ENCODE measurements at places on chromosomes 6 and 20. TPM values are rescaled to one million over a fixed set of nuclear protein-coding genes. Genes with fewer than 3 reads are reported as not detected.

RHAG gene
- not detected for total RNA-seq

TPBG gene
- not detected for total RNA-seq

ID4 gene
- not detected for total RNA-seq

PLCB1 gene
- 3.1 TPM for total RNA-seq

GSTA2 gene
- not detected for total RNA-seq

MCHR2 gene
- total RNA-seq = not detected

ISM1 gene
- 0.77 TPM for total RNA-seq

DNA sequence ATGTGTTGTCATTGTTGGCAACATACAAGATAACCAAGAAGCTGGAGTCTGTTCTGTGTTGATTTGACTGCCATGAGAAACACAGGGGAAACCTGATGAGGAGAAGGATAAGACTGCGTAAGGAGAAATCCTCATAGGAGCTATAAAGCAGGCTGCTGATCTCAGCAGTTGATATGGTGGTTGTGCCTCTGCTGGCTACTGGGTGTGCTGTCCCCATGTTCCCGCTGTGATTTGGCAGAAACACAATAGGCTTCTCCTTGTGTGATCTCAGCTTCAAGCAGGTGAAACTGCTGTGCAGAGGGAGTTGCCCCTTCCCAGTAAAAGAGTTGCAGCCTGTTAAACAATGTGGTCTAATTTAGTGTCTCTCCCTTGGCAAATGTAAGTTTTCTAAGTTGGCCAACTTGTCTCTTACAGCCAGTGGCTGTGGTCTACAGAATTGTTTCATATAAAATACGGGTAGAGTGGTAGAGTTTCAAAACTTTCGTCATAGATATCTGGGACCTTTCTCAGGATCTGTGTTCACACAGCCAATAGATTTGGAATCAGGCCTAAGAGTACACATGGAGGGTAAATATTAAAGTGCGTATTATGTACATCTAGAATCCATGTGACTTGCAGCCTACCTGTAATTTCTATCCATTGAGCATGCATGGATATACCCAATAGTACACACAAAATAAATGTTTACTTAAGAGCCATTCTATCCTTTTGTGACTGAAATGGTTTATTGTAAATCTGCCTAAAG lies 78.4 kb downstream of the RNF144B start:
- H3K4me3 ChIP-seq = no peak overlapping the region
- H3K4me1 ChIP-seq = no peaks in the 10 kb centered on the region
- peaks cover 25% of the 10 kb centered on the region for H3K36me3 ChIP-seq
- no peaks in the 10 kb centered on the region for H3K27me3 ChIP-seq
- no peak for DNase-seq

GRCh38 chr20:5001174-5002076 lies at the start of gene SLC23A2:
SLC23A2 (minus strand) TSS chr20:5001510; CDS start chr20:4932562, 68,948 bp downstream.
- peaks cover 39% of the 10 kb centered on the region for H3K4me1 ChIP-seq
- peaks cover 6% of the 10 kb centered on the region for H3K36me3 ChIP-seq
- DNase-seq = peak; percentile 57
- H3K4me3 ChIP-seq = peak within 1 kb of the TSS; percentile 91
- H3K27me3 ChIP-seq = no peaks in the 10 kb centered on the region
- peak within 1 kb of the TSS; percentile 91 for H3K27ac ChIP-seq

DNA sequence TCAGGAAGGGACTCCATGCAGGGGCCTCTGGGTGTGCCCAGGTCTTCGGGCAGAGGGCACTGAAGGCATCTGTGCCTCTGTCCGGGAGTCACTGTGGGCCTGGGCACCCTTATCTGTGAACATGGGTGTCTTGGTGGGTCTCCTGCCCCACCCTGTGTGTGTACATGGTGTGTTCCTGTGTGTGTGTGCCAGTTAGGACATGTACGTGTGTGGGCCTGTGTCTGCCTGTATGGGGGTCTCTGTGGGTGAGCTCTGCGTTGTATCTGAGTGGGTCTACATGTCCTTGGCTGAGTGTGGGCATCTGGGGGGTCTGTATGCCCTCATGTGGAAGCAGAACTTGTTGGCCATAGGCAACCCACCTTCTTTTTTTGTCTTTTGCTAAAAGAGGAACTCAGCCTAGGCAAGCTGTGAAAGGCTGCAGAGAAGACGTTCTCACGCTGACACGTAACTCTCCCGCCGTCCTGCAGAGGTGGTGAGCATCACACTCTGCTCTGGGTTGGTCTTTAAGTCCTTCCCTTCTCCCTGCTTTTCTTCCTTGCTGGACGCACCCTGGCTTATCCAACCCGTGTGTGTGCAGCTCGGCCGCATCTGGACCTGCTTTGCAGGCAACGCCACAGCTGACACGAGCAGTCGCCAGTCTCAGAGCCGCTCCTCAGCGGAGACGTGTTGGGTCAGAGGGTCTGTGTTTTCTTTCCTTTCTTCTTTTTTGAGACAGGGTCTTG lies 532 bp upstream of the NPBWR2 start:
- H3K27me3 ChIP-seq = peaks cover 6% of the 10 kb centered on the region
- peaks cover 4% of the 10 kb centered on the region for H3K4me1 ChIP-seq
- DNase-seq = no peak
- H3K27ac ChIP-seq = no peak overlapping the region
- no peaks in the 10 kb centered on the region for H3K36me3 ChIP-seq

DNA sequence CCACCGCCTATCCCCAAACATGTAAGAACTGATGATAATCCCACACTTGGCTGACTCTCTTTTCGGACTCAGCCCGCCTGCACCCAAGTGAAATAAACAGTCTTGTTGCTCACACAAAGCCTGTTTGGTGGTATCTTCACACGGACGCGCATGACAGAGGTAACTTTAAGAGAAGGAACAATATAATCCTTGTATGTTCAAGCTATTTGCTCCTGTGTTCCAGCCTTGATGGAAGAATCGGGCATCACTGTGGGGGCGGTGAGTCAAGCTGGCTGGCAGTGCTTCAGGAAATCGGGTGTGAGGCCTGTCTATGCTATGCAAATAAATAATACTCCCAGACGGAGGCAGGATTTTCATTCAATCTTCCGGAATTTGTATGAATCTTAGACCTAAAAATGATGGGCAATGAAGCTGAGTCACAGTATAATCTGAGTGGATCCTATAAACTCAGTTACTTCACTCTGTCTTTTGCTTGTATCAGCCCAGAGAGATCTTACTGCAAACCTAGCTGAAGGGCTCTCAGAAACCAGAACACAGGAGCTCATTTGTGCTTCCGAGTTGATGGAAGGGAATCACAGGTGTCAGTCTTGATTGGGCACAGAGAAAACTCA lies 45.2 kb upstream of the NT5E start:
- H3K4me1 ChIP-seq = peaks cover 60% of the 10 kb centered on the region
- no peak overlapping the region for H3K4me3 ChIP-seq
- no peak for DNase-seq

DNA sequence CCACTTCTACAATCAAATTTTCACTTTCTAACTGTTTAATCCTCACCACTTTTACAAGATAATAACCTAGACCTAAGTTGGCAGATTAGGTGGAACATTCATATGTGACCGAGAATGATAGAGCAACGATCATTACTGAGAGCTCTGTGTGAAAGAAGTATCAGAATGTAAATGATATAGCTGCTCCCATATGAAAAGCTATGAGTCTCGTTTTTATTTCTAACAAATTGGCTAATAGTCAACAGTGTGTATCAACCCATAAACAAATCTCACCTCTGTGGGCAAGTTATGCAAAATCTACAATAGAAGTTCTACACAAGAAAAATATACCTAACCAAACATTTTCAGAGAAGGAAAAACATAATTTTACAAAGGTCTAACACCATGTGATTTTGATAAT lies 3.7 kb downstream of the LGSN start:
- no peak overlapping the region for H3K27ac ChIP-seq
- H3K27me3 ChIP-seq = peaks cover 2% of the 10 kb centered on the region
- H3K4me1 ChIP-seq = no peaks in the 10 kb centered on the region
- H3K4me3 ChIP-seq = no peak overlapping the region
- H3K36me3 ChIP-seq = no peaks in the 10 kb centered on the region
- no peak for DNase-seq

- DNase-seq = no peak
- no peaks in the 10 kb centered on the region for H3K4me1 ChIP-seq
- H3K36me3 ChIP-seq = peaks cover 20% of the 10 kb centered on the region
- no peak overlapping the region for H3K27ac ChIP-seq
- no peak overlapping the region for H3K4me3 ChIP-seq
These were observed 70.8 kb upstream of the FBXO30 start for GRCh38 chr6:145885431-145885830.

DNA sequence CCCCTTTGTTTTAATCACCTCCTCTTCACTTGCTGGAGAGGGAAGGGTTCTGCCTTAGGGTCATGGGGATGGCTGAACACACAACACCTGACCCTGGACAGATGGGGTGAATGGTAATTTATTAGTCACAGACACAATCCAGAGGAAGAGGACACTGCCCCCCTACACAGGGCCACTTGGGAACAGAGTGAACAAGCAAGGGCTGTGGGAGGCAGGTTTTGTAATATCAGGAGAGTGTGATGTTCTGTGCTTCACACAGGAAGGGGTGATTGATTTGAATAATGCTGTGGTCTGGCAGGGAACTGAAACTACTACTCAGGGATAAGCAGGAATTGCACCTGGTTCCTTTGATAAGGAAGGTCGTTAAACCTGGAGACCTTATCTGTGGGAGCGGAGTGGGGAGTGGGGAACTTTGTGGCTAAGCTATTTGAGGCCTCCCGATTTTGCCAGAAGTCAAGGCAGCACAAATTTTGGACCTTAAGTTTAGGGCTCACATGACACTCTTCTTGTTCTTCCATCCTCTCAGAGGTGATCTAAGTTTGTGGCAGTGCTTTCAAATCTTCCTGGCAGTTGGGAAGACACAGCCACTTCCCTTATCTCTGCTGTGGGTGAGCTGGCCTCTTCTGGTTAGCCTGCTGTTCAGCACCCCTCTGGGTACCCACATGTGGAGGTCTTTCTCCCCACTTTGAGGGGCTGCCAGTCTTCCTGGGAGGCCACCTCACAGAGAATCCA lies 77.8 kb downstream of the CD164 start:
- H3K4me1 ChIP-seq = peaks cover 18% of the 10 kb centered on the region
- H3K27ac ChIP-seq = no peak overlapping the region
- H3K4me3 ChIP-seq = no peak overlapping the region
- H3K36me3 ChIP-seq = no peaks in the 10 kb centered on the region
- DNase-seq = peak; percentile 9

DNA sequence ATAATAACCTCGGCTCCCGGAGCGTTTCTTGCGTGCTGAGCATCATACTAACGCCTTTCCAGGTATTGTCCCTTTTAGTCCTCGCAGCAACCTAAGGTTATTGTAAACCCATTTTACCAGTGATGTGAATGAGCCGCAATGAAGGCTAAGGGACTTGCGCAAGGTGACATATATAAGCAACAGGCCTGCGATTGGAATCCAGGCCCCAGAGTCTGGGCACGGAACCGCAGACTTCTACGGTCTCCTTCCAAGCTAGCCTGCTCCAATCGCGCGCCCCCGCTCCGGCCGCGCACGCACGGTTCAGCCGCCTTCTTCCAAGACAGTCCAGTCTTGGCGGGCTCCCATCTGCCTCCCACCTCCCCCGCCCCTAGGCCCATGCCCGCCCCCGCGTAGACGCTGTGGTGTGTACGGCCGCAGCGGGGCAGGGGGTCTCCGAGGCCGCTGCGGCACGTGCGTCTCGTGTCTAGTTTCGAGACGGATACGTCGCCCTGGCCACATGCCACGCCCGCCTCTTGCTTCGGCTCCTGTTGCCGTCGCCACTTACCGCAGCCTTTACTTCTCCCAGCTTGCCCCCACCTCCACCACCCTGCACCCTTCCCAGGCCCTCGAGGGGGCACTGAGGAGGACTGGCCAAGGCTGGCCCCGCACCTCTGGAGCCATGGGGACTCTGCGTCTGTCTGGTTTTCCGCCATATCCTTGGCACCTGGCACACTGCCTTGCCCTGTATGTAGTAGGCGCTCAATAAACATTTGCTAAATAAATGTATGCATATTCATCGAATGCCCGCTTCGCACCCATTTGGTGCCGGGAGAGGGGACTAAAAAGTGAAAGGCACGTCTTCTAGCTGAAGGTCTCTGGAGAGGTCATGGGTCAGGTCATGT lies 855 bp upstream of the GFOD1 start:
- DNase-seq = peak; percentile 60
- H3K27me3 ChIP-seq = peaks cover 3% of the 10 kb centered on the region
- H3K36me3 ChIP-seq = peaks cover 6% of the 10 kb centered on the region

DNA sequence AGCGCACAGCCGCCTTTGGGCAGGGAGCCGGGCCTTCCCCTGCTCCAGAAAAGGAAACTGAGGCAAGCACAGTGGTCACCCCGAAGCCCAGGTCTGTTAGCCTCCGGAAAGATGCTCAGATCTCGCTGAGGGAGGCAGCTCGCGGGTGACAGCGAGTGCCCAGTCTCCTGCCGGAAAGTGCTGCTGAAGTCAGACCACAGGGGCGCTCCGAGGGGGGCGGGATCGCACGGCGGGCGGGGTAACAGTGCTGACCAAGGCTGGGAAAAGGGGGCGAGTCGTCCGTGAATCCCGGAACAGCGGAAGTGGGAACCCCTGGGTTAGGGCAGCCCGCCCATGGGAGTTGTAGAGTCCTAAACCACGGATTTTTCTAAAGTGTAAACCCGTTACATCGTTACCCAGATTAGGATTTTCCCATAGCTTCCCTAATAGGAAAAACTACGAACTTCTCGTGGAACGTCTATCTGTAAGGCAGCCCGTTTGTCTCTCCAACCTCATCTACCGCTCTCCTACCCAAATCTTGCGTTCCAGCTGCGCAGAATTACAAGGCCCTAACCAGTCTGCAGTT lies 504 bp downstream of the VPS16 start:
- peak overlapping the region; percentile 83 for H3K4me3 ChIP-seq
- peaks cover 22% of the 10 kb centered on the region for H3K36me3 ChIP-seq
- peak; percentile 59 for DNase-seq

DNA sequence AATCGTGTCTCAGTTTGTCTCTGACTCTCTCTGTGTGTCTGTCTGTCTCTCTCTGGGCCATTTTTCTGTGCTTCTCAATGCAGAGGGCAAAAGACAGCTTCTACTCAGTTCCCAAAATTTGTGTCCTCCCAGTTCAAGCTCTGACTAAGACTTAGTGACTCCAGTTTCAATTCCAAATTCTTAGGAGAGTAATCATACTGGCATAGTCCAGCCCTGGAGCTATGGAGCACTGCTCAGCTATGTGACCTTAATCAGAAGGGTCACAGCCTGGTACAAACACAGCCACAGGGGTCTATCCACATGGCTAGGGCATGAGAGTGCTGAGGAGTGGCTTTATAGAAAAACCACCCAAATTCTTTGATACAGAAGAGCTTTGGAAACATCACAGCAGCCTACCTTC lies 91.9 kb downstream of the FOXF2 start:
- no peak for DNase-seq
- peaks cover 10% of the 10 kb centered on the region for H3K27me3 ChIP-seq
- no peaks in the 10 kb centered on the region for H3K4me1 ChIP-seq
- no peaks in the 10 kb centered on the region for H3K36me3 ChIP-seq
- H3K4me3 ChIP-seq = no peak overlapping the region
- no peak overlapping the region for H3K27ac ChIP-seq

- H3K4me3 ChIP-seq = peak overlapping the region; percentile 93
- H3K27me3 ChIP-seq = no peaks in the 10 kb centered on the region
- DNase-seq = peak; percentile 15
- H3K4me1 ChIP-seq = peaks cover 22% of the 10 kb centered on the region
These were observed 654 bp downstream of the TBC1D7 start for GRCh38 chr6:13327691-13328075.

- no peaks in the 10 kb centered on the region for H3K4me1 ChIP-seq
- H3K27me3 ChIP-seq = no peaks in the 10 kb centered on the region
- no peak for DNase-seq
- no peaks in the 10 kb centered on the region for H3K36me3 ChIP-seq
These were observed 83.5 kb downstream of the ADGRG6 start for GRCh38 chr6:142385352-142385751.

- peaks cover 5% of the 10 kb centered on the region for H3K27me3 ChIP-seq
- no peak overlapping the region for H3K27ac ChIP-seq
- H3K36me3 ChIP-seq = no peaks in the 10 kb centered on the region
- peaks cover 7% of the 10 kb centered on the region for H3K4me1 ChIP-seq
These were observed 64.5 kb upstream of the PMEPA1 start for GRCh38 chr20:57774111-57774880.

- peaks cover 11% of the 10 kb centered on the region for H3K36me3 ChIP-seq
- H3K27ac ChIP-seq = peak overlapping the region; percentile 9
- no peak overlapping the region for H3K4me3 ChIP-seq
- peaks cover 21% of the 10 kb centered on the region for H3K4me1 ChIP-seq
These were observed 287.5 kb downstream of the ZFAND3 start for GRCh38 chr6:38107073-38107472.

Measured in activated CD8-positive, alpha-beta T cell treated with anti-CD3 and anti-CD28 coated beads for 36 hours (primary cell).